ENCODE measurements at places on chromosomes 1 and 21.

DNA sequence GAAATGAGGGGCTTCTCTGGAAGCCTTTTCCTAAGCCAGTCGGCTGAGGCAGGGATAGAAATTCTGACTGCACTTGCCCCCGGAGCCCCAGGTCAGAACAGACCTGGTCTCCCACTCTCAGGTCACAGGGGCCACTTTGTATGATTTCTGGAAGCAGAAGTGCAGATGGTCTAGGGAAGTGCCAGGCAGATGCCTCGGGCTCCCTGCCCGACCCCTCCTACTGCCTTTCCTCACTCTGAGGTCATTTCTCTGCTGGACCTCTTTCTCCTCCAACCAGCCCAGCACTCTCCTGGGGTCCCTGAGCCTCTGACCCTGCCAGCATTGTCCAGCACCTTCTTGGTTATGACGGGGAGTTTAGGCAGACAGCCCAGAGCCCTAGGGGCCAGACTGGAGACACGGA, 8.7 kb downstream of the RUNX3 start:
- DNase-seq: no peak

DNA sequence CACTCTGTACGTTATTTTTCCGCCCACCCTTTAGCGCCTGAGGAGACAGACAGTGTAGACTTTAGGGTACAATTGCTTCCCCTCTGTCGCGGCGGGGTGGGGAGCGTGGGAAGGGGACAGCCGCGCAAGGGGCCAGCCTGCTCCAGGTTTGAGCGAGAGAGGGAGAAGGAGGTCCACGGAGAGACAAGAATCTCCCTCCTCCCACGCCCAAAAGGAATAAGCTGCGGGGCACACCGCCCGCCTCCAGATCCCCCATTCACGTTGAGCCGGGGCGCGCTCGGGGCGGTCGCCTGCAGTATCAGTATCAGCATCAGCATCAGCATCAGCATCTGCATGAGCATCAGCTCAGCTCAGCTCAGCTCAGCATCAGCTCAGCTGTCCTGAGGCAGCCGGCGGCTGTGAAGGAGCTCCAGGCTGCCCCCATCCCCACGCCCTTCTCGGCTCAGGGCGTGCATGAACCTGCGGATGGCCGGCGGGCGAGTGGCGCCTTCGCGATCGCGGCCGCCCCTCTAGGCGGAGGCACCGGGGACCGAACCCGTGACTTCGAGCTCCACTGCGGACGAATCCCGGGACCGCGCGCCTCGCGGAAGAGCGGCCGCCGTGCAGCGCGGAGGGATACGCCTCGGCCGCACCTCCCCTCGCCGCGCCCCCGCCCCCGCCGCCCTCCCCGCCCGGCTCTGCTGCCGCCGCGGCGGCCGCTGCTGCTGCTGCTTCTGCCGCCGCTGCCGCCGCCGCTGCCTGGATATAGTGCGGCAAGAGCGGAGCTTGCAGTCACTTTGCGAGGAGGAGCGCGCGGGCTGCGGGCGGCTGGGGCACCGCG, at the start of gene NCAM2:
NCAM2 (plus strand) TSS at position 774 of the 820 bp plus-strand sequence.
- DNase-seq: no peak

- DNase-seq: no peak
These were observed 33.0 kb downstream of the COP1 start for GRCh38 chr1:176174108-176174507.

DNA sequence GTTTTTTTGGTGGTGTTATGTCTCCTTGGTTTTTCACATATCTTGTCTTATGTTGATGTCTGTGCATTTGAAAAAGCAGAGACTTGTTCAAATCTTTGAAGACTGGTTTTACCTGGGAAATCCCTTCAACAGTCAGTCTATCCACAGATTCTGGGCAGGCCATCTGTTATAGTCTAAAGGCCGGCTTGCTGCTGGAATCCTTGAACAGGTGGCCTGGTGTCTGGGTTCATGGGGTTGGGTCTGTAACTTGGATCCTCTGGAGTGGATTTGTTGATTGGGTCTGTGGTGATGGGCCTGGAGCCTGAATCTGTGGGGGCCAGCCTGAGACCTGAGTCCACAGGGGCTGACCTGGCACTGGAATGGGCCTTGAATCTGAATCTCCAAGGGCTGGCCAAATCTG, 12.2 kb downstream of the LORICRIN start:
- DNase-seq: no peak

DNA sequence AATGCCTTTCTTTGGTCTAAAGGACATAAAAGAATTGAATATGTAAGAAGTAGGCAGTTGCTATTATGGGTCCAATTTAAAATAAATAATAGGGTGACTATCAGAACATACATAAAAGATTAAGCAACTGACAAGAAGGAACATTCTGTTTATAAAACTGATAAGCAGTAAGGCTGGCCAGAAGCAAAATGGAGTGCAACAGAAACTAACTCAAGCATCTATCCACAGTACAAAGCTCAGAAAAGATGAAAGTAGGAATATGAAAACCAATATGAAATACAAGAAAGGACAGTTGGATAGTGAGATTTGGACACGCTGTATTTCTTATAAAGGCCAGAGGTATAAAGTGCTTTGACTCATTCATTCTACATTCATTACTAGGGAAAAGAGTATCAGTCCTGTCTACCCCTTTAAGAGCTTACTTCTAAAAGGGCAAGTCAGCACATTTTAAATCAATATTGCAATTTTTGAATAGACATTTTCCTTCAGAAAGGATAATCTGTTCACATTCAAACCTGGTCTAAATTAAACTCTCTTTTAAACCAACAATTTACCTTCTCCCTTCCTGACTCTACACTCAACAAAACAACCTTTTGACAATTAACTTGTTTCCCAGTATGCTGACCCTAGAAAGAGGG, 14.4 kb downstream of the ALDH9A1 start:
- no peak for DNase-seq

DNA sequence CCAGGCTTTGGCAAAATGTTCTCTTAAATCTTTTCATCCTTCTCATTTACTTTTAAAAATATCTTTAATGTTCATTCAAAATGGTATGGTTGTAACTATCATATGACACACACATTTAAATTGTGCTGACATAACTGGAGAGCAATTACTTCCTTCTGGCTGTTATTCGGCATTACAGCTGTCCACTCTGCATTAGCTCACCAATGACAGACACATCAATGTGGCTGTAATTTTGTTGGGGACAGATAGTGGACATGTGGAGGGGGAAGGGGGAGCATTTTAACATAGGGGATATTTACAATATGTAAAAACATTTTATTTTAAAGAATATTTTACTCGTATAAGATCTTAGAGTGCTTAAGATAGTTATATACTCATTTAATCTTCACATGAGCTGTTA, 319.8 kb downstream of the HMCN1 start:
- no peak for DNase-seq

- no peak for DNase-seq
These were observed 17.6 kb downstream of the PCNX2 start for GRCh38 chr1:233277637-233278606.

- DNase-seq: no peak
These were observed 998.6 kb upstream of the NCAM2 start for GRCh38 chr21:19999369-20000272.
